ENCODE measurements at places on chromosomes 16 and 17. TPM values are rescaled to one million over a fixed set of nuclear protein-coding genes. Genes with fewer than 3 reads are reported as not detected.

- H3K27me3 ChIP-seq, result no peaks in the 10 kb centered on the region
- H3K27ac ChIP-seq, result no peak overlapping the region
- H3K36me3 ChIP-seq, result no peaks in the 10 kb centered on the region
- no peak for DNase-seq
Measured at GRCh38 chr17:70603226-70603625, 433.9 kb downstream of the KCNJ2 start.

DNA sequence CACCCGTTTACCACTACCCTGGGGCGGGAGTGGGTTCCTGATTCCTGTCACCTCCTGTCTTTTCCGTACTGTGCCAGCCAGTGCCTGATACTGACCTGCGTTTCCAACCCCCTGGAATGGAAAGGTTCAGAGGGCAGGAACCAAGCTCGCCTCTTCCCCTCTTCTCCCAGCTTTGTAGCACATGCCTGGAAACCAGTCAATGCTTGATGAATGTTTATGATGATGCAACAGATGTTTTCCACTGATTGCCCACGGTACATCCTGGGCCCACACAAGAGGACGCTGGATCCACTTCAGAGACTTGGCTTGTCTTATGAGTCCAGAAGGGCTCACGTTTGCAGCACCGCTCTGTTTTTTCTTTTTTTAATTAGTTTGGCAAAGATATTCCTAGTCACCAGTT lies 262.0 kb downstream of the CPPED1 start:
- DNase-seq, result no peak
- no peaks in the 10 kb centered on the region for H3K36me3 ChIP-seq
- H3K4me3 ChIP-seq, result no peak overlapping the region
- H3K4me1 ChIP-seq, result no peaks in the 10 kb centered on the region

GRCh38 chr16:72500545-72500944 lies 328.6 kb upstream of the PMFBP1 start:
- no peaks in the 10 kb centered on the region for H3K4me1 ChIP-seq
- H3K4me3 ChIP-seq, result no peak overlapping the region
- no peaks in the 10 kb centered on the region for H3K27me3 ChIP-seq
- no peak for DNase-seq

DNA sequence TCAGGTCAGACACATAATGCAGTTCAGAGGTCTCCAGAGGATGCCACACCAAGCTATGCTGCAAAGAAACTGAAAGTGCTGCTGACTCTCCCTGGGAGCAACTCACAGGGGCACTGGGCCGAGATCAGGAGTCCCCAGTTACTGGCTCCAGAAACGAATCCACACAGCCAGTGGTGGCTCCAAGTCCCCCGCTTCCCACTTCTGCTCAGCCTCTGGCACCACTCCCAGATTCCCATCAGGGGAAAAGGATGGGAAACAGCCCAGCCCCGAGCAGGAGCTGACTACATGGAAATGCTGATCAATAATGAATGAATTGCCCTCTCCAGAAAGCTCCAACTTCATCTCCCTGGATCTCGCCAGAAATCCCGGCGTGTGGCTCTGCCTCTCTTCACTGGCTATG lies 62.3 kb upstream of the CDH5 start:
- peaks cover 14% of the 10 kb centered on the region for H3K27me3 ChIP-seq
- no peak overlapping the region for H3K4me3 ChIP-seq
- H3K36me3 ChIP-seq, result no peaks in the 10 kb centered on the region
- H3K27ac ChIP-seq, result no peak overlapping the region

- H3K4me3 ChIP-seq, result no peak overlapping the region
- no peak overlapping the region for H3K27ac ChIP-seq
- no peaks in the 10 kb centered on the region for H3K27me3 ChIP-seq
- DNase-seq, result no peak
Measured at GRCh38 chr17:75773808-75774470, 8.9 kb upstream of the GALK1 start.

The APOH gene
- not detected for total RNA-seq

The STAC2 gene
- total RNA-seq, result 0.17 TPM
